ENCODE measurements at places on chromosomes 6 and 20. TPM values are rescaled to one million over a fixed set of nuclear protein-coding genes. Genes with fewer than 3 reads are reported as not detected.

CLDN20 gene
- polyA plus RNA-seq, result not detected

DNA sequence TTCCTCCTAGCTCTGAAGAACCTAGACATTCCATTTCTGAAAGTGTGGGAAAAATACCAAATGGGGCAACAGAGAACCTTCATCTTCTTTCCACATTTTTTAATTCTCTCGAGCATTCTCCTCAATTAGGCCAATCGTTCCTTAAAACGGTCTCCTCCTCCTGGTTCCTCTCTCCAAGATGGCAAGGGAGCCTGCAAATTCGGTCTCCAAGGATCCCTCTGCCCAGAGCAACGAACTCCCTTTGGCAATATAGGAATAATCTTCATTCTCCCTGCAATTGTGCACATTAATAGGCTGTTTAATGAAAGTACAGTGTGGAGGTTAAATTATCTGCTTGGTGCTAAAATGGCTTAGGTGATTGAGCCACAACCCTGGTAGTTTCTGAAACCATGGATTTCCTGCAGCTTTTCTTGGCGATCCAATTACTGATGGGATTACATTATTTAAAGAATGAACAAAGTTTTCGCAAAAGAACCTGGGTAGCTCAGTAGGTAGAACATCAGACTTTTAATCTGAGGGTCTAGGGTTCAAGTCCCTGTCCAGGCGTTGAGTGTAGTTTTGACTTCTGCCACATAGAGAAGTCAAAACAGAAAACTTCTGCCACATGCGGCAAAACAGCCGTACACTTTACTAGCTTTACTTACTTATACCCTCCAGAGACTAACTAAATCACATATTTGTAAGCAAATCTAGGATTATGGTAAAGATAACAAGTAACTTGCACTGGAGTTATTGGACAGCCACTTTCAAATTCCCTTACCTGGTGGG, 102.9 kb upstream of the ZNF184 start:
- H3K27me3 ChIP-seq, result no peaks in the 10 kb centered on the region
- no peak overlapping the region for H3K27ac ChIP-seq
- no peak overlapping the region for H3K4me3 ChIP-seq
- H3K4me1 ChIP-seq, result no peaks in the 10 kb centered on the region

EBF4 gene
- polyA plus RNA-seq, result not detected

COL10A1 gene
- polyA plus RNA-seq, result 0.18 TPM

- H3K36me3 ChIP-seq, result no peaks in the 10 kb centered on the region
- H3K4me3 ChIP-seq, result no peak overlapping the region
- no peaks in the 10 kb centered on the region for H3K27me3 ChIP-seq
- no peak overlapping the region for H3K27ac ChIP-seq
- DNase-seq, result no peak
These were observed 28.2 kb downstream of the NCOA3 start for GRCh38 chr20:47529840-47530239.

- peaks cover 16% of the 10 kb centered on the region for H3K4me1 ChIP-seq
- peak overlapping the region; percentile 53 for H3K27ac ChIP-seq
- no peaks in the 10 kb centered on the region for H3K36me3 ChIP-seq
- DNase-seq, result peak; percentile 61
- no peaks in the 10 kb centered on the region for H3K27me3 ChIP-seq
These were observed 31.0 kb downstream of the KCNQ2 start for GRCh38 chr20:63441136-63442099.

DNA sequence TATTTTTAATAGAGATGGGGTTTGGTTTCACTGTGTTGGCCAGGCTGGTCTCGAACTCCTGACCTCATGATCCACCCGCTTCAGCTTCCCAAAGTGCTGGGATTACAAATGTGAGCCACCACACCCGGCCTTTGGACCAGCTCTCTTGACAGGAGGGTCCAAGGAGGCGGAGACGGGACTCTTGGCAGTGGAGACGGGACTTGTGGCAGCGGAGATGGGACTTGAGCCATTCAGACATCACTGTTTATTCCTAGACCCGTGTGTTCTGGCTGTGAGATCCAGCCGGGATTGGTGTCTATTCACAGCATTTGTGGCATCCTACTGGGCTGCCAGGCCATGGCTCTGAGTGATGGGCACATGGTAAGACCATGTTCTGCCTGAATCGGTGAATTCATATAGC, 25.6 kb downstream of the PRPF6 start:
- 0 out of 2 replicates have a peak overlapping the region, but pooled peaks have one; percentile 33 for H3K27ac ChIP-seq
- no peak for DNase-seq
- H3K27me3 ChIP-seq, result no peaks in the 10 kb centered on the region

DNA sequence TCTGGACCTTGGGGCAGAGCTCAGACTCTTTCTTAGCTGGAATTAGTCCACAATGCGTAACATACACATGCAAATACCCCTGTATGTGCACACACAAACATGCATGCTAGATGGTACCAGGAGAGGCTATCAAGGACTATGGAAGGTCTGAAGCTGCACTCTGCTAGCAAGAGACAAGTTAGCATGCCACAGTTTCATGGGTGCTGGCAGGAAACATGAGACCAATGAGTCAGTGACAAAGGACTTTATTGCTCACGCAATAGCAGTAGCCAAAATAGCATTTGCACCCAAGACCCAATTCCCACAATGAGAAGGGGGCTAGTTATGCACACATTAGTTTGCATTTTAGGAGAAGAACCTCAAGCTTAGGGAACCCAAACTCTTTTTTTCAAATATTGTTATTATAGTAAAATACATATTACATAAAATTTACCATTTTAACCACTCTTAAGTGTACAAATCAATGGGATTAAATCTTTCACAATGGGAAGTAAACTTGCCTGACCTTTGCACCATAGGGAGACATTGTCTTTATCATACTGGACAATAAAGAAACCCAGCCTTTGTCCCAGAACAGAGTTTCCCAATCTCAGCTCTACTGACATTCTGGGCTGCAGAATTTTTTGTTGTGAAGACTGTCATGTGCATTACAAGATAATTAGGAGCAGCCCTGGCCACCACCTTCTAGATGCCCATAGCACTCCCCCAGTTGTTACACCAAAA, 69.1 kb downstream of the NRSN1 start:
- no peaks in the 10 kb centered on the region for H3K27me3 ChIP-seq
- no peak for DNase-seq
- no peaks in the 10 kb centered on the region for H3K36me3 ChIP-seq
- no peak overlapping the region for H3K4me3 ChIP-seq

GRCh38 chr20:36466089-36466488, 75.2 kb upstream of the MYL9 start:
- H3K27me3 ChIP-seq, result no peaks in the 10 kb centered on the region
- H3K36me3 ChIP-seq, result no peaks in the 10 kb centered on the region
- no peak for DNase-seq
- no peak overlapping the region for H3K4me3 ChIP-seq
- peaks cover 60% of the 10 kb centered on the region for H3K4me1 ChIP-seq

GRCh38 chr6:142627474-142627873, 317.5 kb downstream of the HIVEP2 start:
- DNase-seq, result no peak
- H3K27ac ChIP-seq, result no peak overlapping the region
- peaks cover 2% of the 10 kb centered on the region for H3K27me3 ChIP-seq
- no peaks in the 10 kb centered on the region for H3K4me1 ChIP-seq
- H3K4me3 ChIP-seq, result no peak overlapping the region

DNA sequence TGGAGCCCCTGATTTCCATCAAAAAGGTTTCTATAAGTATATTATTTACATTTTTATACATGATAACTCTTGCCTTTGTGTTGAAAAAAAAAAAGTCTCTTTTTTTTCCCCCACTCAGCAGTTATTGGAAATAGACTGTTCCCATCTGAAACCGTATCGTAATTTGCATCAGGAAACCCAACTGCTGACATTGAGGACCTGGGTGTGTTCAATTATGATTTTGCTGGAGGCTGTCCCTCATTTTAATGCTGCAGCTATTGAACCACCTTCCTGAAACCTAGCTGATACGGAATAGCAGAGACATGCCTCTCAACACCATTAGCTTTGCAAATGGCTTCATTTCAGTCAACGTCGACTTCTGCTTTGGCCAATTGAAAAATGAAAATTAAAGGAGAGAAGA, 98.9 kb downstream of the ZNF217 start:
- H3K4me3 ChIP-seq, result no peak overlapping the region
- H3K4me1 ChIP-seq, result no peaks in the 10 kb centered on the region
- H3K36me3 ChIP-seq, result no peaks in the 10 kb centered on the region
- H3K27me3 ChIP-seq, result no peaks in the 10 kb centered on the region
- no peak overlapping the region for H3K27ac ChIP-seq

C6orf132 gene
- polyA plus RNA-seq, result not detected

- peaks cover 15% of the 10 kb centered on the region for H3K4me1 ChIP-seq
- no peaks in the 10 kb centered on the region for H3K36me3 ChIP-seq
- no peak overlapping the region for H3K27ac ChIP-seq
- DNase-seq, result no peak
These were observed 862 bp upstream of the SOBP start for GRCh38 chr6:107488875-107489635.

CGA gene
- polyA plus RNA-seq, result not detected

- H3K27ac ChIP-seq, result no peak overlapping the region
- H3K27me3 ChIP-seq, result no peaks in the 10 kb centered on the region
- H3K4me3 ChIP-seq, result no peak overlapping the region
- no peak for DNase-seq
- H3K4me1 ChIP-seq, result no peaks in the 10 kb centered on the region
These were observed 11.9 kb downstream of the GOPC start for GRCh38 chr6:117590447-117590846.

- no peak overlapping the region for H3K4me3 ChIP-seq
- DNase-seq, result no peak
- peaks cover 2% of the 10 kb centered on the region for H3K36me3 ChIP-seq
- H3K4me1 ChIP-seq, result no peaks in the 10 kb centered on the region
These were observed 104.9 kb downstream of the TULP4 start for GRCh38 chr6:158416883-158417759.

MTFR2 gene
- polyA plus RNA-seq, result 25.1 TPM

GRCh38 chr20:60091861-60092260, 133.6 kb downstream of the CDH26 start:
- DNase-seq, result no peak
- no peaks in the 10 kb centered on the region for H3K4me1 ChIP-seq
- H3K4me3 ChIP-seq, result no peak overlapping the region
- no peaks in the 10 kb centered on the region for H3K27me3 ChIP-seq
- H3K27ac ChIP-seq, result no peak overlapping the region
- H3K36me3 ChIP-seq, result no peaks in the 10 kb centered on the region

DNA sequence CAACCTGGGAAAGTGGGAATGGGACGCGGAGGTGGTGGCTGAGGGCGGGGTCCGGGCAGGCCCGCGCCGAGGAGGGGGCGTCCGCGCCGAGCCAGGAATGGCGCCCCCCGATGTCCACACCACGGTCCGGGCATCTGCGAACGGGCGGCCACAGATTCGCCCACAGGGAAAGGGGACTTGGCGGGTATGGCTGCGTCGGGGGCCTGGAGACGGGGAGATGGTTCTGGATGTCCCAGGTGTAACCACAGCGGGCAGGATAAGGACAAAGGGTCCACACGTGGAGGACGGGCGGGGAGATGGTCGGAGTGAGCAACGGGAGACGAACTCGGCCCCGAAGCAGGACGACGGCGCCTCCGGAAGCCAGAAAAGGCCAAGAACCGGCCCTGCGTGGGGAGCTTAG, 124.6 kb downstream of the WDR27 start:
- no peak overlapping the region for H3K4me3 ChIP-seq
- H3K27me3 ChIP-seq, result no peaks in the 10 kb centered on the region
- no peaks in the 10 kb centered on the region for H3K4me1 ChIP-seq
- DNase-seq, result no peak

- no peaks in the 10 kb centered on the region for H3K36me3 ChIP-seq
- peaks cover 11% of the 10 kb centered on the region for H3K4me1 ChIP-seq
- H3K4me3 ChIP-seq, result no peak overlapping the region
These were observed 110.3 kb downstream of the CARMIL1 start for GRCh38 chr6:25389471-25389870.

DNA sequence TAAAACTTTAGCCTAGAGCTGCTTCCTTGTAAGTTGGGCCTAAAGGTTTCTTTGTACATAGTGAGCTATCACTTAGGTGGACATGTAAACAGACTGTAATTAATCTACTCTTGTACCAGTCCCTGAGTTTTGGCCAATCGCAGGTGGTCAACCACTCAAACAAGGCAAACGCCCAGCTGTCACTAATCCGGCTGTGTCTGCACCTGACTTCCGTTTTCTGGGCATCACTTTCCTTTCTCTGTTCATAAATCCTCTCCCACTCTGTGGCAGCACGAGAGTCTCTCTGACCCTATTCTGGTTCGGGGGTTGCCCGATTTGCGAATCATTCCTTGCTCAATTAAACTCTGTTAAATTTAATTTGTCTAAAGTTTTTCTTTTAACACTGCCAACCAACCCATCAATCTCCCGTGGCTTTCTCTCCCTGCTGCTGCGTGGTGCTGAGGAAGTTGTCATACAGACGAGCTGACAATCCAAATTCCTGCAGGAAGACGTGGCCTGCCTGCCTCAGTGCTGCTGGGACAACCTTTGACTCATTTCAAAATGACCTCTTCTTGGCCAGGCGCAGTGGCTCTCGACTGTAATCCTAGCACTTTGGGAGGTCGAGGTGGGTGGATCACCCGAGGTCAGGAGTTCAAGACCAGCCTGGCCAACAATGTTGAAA, 206.3 kb downstream of the QKI start:
- H3K4me3 ChIP-seq, result no peak overlapping the region
- DNase-seq, result no peak
- H3K27me3 ChIP-seq, result no peaks in the 10 kb centered on the region
- H3K27ac ChIP-seq, result no peak overlapping the region

GRCh38 chr20:14860410-14860814, 523.0 kb upstream of the FLRT3 start:
- no peak overlapping the region for H3K27ac ChIP-seq
- no peaks in the 10 kb centered on the region for H3K36me3 ChIP-seq
- no peaks in the 10 kb centered on the region for H3K27me3 ChIP-seq
- 0 out of 2 replicates have a peak overlapping the region, but pooled peaks have one; percentile 20 for H3K4me3 ChIP-seq

PACSIN1 gene
- polyA plus RNA-seq, result 1.7 TPM

DNA sequence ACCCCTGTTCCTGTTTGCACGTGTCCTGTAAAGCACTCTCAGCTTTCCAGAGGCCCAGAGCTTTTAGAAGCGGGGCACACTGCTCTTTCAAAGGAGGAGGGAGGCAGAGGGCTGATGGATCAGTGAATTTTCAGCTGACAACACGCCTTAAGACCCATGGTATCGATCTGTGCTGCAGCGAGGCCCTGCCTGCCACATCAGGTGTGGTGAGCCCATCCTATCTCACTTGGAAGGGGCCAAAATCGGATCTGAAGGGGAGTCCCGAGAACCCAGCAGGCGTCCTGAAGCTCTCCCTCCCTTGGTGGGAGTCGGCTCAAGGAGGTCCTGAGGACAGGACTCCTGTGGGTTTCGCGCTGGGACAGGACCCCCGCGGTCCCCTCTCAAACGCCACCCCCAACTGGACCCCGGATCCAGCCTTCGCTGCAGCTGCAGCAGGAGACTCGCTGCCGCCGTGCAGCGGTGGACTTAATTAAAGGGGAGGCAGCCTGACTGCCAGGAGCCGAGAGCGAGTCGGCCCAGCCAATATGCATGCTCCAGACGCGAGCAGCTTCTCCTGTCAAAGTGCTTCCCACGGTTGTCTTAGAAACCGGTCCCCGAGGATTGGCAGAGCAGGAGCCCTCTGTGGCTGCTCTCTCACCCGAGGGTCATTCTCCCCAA, 580.0 kb upstream of the ZNF337 start:
- H3K4me1 ChIP-seq, result no peaks in the 10 kb centered on the region
- H3K27ac ChIP-seq, result no peak overlapping the region

GRCh38 chr20:60087563-60088105, 129.4 kb downstream of the CDH26 start:
- DNase-seq, result no peak
- H3K27me3 ChIP-seq, result no peaks in the 10 kb centered on the region
- H3K4me1 ChIP-seq, result no peaks in the 10 kb centered on the region
- no peak overlapping the region for H3K4me3 ChIP-seq
- no peaks in the 10 kb centered on the region for H3K36me3 ChIP-seq

Measured in GM12878 (cell line).